Left ventricle myocardium inferior (tissue), 1 donor: ENCODE measurements at places on chromosomes 16 and 17.

GRCh38 chr16:23252310-23252709, 49.8 kb upstream of the SCNN1B start:
- DNase-seq: no peak

DNA sequence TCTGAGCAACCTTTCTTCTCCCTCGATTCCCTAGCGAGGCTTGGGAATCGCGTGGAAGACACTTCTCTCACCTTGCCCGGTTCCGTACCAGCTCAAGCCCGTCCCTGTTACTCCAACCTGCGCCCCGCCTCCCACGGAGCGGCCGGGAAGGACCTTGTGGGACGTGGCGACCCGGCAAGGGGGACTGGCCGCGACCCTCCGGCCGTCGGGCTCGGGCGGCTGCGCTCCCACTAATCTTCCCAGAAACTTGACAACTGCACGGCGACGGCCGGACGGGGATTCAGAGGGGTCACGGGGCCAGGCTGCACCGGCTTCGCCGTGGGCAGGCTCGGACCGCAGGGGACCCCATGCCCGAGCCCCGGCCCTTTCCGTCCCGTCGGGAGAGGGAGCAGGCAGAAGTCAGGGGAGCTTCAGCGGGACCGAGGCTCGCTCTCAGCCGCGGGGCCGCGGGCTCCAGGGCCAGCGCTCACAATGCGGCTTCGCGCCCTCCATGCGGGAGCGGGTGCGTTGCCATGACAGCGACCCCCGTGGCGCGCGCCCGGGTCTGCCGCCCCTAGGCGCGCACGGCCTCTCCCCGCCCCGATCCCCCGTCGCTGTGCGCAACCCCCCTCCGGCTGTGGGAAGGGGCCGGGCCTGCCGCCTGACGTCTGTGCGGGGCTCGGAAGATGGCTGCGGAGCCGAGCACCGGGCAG, at the start of gene SGSM2:
TSS of gene SGSM2 (plus strand) at position 650 of the 692 bp plus-strand sequence. CDS start 188 bp downstream, outside the sequence.
- peak; percentile 72 for DNase-seq

- no peak for DNase-seq
Measured at GRCh38 chr16:78489072-78489471, 389.6 kb downstream of the WWOX start.

- no peak for DNase-seq
Measured at GRCh38 chr16:17395849-17396480, 74.8 kb downstream of the XYLT1 start.

GRCh38 chr17:76981545-76982295, 113.5 kb downstream of the MGAT5B start:
- DNase-seq: no peak

GRCh38 chr16:86355531-86355930, 154.8 kb upstream of the FOXF1 start:
- no peak for DNase-seq

GRCh38 chr17:5816491-5817070, 232.3 kb upstream of the NLRP1 start:
- DNase-seq: no peak

DNA sequence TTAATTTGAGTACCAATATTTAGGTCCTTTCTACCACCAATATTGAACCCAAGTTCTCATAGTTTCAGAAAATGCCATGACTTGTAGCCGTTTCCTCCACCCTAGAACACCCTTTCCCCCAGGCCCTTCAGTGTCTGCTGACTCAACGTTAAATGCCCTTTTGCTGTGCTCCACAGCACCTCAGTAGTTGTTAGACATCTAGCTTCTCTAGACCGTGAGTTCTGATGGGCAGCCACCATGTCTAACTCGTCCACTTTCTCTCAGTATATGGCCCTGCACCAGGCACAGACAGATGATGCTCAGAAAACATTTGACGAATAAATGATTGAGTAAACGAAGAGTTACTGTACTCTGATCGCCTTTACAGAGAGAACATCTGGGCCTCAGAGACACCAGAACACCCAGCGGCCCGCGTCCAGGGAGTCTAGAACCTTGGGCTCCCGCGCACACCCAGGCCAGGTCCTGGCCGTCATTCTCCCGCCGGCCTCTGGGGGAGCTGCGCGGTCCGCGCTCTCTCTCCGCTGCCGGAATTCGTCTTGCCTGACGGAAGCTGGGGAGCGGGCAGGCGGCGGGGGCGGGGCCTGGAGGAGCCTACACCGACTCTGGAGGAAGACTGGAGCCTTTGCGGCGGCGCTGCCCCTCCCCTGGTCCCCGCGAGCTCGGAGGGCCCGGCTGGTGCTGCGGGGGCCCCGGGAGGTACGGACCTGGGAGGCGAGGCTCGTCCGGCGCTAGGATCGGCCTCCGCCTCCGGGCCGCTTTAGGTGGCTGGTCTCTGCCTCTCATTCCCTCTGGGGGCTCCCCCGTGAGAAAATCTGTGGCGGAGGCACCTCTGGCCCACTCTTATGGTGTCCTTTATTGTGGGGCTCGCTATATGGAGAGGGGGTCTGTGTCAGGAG, at the start of gene NKIRAS2:
TSS of gene NKIRAS2 (plus strand) at position 582 of the 896 bp plus-strand sequence. CDS start 1,488 bp downstream, outside the sequence.
- DNase-seq: peak; percentile 95

GRCh38 chr17:42163113-42163512, 8.3 kb upstream of the RAB5C start:
- DNase-seq: no peak

- DNase-seq: no peak
Measured at GRCh38 chr16:19701091-19701490, 16.9 kb downstream of the KNOP1 start.

- DNase-seq: no peak
Measured at GRCh38 chr16:85884808-85885463, 14.0 kb upstream of the IRF8 start.

DNA sequence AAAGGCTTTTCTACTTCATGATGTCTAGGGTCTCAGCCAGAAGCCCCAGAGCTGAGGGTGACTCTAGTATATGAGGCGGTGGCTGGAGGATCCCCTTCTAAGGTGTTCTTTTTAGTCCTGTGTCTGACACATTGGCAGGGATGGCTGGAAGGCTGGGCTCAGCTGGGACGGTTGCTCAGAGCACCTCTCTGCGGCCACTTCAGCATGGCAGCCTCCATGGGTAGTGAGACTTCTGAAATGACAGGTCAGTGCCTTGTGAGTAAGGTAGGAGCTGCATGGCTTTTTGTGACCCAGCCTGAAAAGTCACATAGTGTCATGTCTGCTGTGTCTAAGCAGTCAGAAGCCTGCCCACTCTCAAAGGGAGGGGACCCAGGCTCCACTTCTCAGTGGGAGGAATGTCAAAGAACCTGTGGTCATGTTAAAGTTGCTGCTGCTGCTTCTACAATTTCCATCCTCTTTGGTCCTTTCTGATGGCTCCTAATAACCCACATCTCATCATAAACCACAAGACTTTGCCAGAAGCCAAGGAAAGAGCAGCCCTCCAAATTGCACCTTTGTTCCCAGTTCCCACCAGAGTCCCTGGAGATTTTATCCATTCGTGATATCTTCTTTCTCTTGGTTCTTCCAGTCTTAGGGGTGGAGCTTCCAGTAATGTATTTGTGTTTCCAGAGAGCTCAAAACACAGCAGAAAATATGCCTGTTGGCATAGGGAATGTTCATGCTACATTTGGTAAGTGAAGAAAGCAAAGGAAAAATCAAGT, 15.4 kb upstream of the KCNG4 start:
- DNase-seq: no peak

DNA sequence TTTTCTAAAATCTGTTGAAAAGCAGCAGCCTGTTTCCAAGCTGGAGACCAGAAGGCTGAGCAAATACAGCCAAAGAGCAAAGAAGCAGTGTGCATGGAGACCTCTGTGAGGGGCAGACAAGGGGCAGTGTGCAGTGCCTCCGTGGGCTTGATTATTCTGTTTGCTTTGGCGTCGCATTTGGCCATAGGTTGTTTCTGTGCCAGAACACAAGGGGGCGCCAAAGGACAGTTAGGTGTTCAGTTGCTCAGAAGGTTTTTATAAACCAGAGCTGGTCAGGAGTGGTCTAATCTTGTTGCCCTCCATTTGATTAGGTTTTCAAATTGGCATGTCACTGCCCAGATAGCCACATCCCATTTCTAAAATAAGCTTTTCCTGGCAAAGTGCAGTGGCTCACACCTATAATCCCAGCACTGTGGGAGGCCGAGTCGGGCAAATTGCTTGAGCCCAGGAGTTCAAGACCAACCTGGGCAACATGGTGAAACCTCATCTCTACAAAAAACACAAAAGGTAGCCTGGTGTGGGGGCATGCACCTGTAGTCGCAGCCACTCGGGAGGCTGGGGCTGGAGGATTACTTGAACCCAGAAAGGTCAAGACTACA, 10.6 kb downstream of the MYH3 start:
- peak; percentile 41 for DNase-seq

DNA sequence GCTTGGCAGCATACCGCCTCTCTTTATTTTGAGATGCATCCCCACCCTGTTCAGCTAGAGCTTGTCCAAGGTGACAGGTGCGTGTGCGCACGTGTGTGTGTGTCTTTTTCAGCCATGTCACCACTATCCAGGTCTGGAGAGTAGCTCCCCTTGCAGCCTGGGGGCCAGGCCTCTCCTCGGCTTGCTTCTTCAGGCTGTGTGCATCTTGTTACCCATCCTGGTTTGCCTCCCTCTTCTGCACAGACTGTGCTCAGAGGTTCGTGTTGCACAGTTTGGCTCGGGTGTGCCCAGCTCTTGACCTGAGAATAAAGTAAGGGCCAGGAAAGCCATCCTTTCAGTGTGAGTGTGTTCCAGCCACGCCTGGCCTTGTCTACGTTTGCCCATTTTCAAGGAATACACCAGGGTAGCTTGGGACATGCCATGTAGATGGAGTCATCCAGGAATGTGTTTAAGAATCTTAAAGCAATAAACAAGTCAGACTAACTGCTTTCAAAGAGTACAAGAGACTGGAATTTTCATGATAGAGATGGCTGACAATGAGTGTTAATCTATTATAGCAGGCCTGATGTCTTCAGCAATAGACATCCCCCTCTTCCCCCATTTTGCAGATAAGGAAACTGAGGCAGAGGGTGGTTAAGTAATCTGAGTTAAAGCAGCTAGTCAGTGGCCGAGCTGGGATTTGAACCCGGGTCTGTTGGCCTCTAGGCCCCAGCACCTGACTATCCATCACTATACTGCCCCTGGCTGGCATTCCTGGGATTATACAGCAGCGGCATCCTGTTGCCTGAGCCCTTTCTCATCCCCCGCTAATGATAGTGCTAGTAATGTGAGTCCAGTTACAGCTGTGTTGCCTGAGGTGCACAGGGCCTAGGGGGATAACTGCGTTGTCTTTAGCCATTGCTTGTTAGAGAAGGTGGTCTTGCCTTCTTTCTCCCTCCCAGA, 77.9 kb downstream of the KSR1 start:
- DNase-seq: no peak

DNA sequence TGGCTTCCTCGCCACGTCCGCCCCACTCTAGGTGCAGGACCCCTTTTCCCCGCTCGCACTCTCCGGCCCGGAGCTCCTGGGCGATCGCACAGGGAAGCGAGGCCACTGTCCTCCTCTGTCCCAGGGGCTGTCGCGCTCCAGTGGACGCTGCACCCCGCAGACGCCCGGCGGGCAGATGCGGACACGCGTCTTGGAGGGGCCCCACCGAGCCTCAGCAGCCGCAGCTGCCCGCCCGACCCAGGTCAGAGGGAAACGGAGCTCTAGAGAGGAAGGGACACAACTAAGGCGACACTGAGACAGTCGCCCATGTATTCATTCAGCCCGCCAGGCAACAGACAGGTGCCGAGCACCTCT, 726 bp upstream of the SLC13A5 start:
- DNase-seq: no peak

GRCh38 chr17:78438694-78439325, 60.4 kb downstream of the PGS1 start:
- no peak for DNase-seq

- DNase-seq: no peak
Measured at GRCh38 chr16:30721606-30722005, 22.6 kb downstream of the SRCAP start.

DNA sequence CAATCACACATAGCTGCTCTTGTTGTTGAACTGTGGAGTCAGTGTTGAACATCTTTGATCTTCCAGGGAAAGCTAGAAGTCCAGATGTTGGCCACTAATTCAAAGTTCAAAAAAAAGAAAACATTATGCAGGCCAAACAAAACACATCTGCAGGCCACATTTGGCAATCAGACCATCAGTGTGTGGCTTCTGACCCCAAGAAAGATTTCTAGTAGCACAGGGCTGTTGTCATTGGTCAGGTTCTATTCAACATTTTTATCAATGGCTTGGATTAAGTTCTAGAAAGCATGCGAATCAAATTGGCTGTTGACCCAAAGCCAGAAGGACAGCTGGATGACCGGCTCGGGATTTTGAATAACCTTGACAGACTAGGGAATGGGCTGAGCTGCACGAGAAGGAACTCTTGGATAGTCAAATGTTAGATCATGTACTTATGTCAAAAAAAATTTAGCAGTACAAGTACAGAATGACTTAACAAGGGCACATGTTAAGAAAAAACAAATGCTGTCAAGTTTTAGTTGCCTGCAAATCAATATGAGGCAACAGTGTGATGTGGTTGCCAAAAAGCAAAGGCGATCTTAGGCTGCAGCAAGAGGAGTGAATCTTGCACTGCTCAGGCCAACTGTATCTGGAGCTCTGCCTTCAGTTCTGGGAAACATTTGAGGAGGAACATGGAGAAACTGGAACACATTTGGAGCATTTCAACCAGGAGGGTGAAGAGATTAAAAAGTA, 187.6 kb downstream of the RGS9 start:
- no peak for DNase-seq

- no peak for DNase-seq
Measured at GRCh38 chr16:12587170-12587569, 216.5 kb downstream of the CPPED1 start.

GRCh38 chr17:80781807-80782277, 209.8 kb upstream of the CHMP6 start:
- DNase-seq: no peak

DNA sequence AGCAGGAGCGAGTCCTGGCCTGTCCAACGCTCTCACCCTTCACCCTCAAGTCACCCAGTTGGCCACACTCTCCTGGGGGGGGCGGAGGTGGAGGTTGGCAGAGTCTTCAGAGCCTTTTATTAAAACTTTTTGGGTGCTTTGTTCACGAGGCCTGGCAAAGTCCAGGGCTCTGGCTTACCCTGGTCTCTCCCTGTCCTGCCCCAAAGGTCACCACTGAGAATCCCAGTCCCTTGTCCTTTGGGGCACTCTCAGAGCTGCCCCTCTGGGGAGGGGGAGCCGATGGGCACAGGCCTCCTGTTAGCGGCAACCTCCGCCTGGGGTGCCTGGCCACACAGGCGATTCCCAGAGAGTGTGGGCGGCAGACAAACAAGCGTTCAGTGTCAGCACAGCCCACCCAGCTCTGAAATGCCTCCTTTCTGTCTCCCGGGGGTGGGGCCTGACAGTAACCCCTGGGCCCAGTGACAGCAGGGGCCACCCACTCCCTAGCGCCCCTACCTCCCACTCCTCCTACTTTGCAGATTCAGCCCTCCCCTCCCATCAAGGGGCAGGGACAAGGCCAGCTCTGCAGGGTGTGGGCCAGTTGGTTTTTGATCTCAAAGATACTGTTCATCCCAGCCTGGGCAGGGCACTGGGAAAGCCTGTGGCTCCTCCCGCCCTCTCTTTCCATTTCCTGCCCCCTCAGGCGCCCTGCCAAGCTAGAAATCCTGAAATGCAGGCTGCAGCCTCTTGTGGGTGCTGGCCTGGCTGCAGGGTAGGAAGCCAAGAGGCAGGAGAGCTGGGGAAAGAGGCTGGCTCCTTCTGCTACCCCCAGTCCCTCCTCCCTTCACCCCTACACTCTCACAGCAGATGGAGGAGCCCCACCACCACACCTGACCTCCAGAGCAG, 36.6 kb upstream of the EMP2 start:
- peak; percentile 74 for DNase-seq

GRCh38 chr16:4373356-4373908, 1.8 kb downstream of the VASN start:
- DNase-seq: peak; percentile 18
